BE2C (cell line): ENCODE measurements at places on chromosomes 6 and 20.

DNA sequence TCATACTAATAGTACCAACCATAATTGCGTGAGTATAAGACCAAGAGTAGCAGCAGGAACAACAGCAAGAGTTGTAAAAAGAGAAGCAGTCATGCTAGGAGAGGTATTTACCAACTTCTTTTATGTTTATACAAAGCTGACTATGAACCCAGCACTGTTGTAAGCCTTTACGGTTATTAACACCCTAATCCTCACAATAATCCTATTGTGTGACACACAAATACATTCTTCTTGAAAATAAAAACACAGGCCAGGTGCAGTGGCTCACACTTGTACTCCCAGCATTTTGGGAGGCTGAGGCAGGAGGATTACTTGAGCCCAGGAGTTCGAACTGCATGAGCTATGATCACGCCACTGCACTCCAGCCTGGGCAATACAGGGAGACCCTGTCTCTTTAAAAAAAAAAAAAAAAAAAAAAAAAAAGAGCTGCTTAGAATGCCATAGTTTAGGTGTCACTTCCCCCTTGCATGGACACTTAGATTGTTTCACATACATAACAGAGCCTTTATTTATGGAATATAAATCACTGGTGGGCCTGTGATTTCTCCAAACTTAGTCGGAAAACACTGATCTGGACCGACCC, 20.2 kb downstream of the HCK start:
- no peak for DNase-seq

GRCh38 chr6:10315658-10316372, 99.1 kb downstream of the TFAP2A start:
- no peak for DNase-seq

- DNase-seq: no peak
These were observed 51.5 kb downstream of the RPS12 start for GRCh38 chr6:132865829-132866228.

- no peak for DNase-seq
These were observed 920.3 kb downstream of the EYS start for GRCh38 chr6:64786736-64787135.

- no peak for DNase-seq
These were observed 1.3 kb downstream of the PLCG1 start for GRCh38 chr20:41138475-41139226.

DNA sequence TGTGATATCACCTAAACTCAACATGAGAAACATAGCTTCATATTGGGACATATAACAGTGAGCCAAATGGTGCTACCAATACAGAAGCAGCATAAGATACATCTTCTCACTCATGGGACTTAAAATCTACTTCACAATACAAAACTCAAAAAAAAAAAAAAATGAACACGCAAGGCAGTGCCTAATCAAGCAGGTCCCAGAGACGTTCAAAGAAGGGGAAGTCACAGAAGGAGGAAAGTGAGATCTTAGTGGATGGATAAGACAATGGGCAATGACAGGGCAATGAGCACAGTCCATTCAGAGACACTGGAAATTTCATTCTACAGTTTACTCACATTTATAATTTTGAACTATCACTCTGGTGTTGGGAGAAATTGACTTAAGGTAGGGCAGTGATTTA, 88.3 kb downstream of the FAM50B start:
- DNase-seq: no peak

DNA sequence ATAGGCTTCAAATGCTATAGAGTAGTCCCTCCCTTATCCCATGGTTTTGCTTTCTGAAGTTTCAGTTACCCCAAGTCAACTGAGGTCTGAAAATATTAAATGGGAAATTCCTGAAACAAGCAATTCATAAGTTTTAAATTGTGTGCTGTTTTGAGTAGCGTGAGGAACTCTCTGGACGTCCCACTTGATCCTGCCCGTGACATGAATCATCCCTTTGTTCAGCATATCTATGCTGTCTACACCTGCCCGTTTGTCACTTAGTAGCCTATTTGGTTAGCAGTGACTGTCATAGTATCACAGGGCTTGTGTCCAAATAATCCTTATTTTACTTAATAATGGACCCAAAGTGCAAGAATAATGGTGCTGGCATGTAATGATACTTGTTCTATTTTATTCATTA, 5.0 kb downstream of the PCMT1 start:
- DNase-seq: no peak
